ENCODE measurements at places on chromosomes 11 and 22. TPM values are rescaled to one million over a fixed set of nuclear protein-coding genes. Genes with fewer than 3 reads are reported as not detected.

The SEPTIN5 gene
- total RNA-seq, result 8.4 TPM

The MTMR2 gene
- 21.0 TPM for total RNA-seq

The SCGB1A1 gene
- not detected for total RNA-seq

The BANF1 gene
- 126 TPM for total RNA-seq

The CARD16 gene
- 30.8 TPM for total RNA-seq

The OSM gene
- total RNA-seq, result not detected

The PATE4 gene
- not detected for total RNA-seq

Data from bronchus fibroblast of lung (primary cell).